ENCODE measurements at places on chromosomes 1 and 21. TPM values are rescaled to one million over a fixed set of nuclear protein-coding genes. Genes with fewer than 3 reads are reported as not detected.
A peak's percentile ranks its signal among the peaks of the same experiment; 100 is the strongest.

GRCh38 chr1:92481971-92482664 is 4.6 kb downstream of the GFI1 start:
- no peak overlapping the region for H3K27ac ChIP-seq
- DNase-seq: no peak
- H3K4me1 ChIP-seq: peaks cover 6% of the 10 kb centered on the region
- peaks cover 58% of the 10 kb centered on the region for H3K27me3 ChIP-seq
- no peaks in the 10 kb centered on the region for H3K36me3 ChIP-seq

GRCh38 chr1:66729523-66729922 is 22.7 kb upstream of the DYNLT5 start:
- H3K27ac ChIP-seq: no peak overlapping the region
- H3K4me3 ChIP-seq: no peak overlapping the region
- no peaks in the 10 kb centered on the region for H3K27me3 ChIP-seq

GRCh38 chr1:56434025-56434424 is 145.3 kb downstream of the PLPP3 start:
- no peak for DNase-seq
- no peaks in the 10 kb centered on the region for H3K36me3 ChIP-seq
- H3K4me1 ChIP-seq: no peaks in the 10 kb centered on the region
- H3K4me3 ChIP-seq: no peak overlapping the region
- no peaks in the 10 kb centered on the region for H3K27me3 ChIP-seq

DNA sequence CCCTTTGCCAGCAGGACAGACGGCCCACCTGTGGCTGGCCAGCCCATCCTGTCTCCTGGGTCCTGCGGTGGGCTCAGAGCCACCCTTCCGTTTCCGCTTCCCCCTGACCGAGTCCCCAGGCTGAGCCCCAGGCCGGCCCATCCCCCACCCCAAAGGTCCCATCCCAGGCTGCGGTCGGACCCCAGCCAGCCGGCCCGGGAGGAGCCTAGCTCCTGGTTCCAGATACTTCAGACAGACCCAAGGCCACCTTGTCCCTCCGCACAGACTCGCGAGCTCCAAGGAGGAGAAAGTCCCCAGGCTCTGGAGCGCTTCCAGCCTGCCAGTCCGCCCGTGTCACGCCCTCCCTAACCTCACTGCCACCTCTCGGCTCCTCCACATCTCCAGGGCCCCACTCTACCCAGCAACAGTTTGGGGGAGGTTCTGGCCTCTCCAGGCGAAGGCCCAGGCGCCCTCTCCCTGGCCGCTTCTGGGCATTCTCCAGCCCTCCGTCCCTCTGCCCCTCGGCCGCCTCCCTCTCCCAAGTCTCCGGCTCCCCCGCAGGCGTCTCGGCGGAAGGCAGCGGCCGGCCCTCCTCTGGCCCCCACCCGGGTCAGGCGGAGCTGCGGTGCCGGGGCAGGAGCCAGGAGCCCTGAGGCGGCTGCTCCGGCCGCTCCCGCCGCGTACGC is 835 bp downstream of the LRRN2 start:
- H3K4me3 ChIP-seq: peak overlapping the region; percentile 41
- no peak for DNase-seq
- H3K36me3 ChIP-seq: no peaks in the 10 kb centered on the region
- H3K27ac ChIP-seq: no peak overlapping the region

DNA sequence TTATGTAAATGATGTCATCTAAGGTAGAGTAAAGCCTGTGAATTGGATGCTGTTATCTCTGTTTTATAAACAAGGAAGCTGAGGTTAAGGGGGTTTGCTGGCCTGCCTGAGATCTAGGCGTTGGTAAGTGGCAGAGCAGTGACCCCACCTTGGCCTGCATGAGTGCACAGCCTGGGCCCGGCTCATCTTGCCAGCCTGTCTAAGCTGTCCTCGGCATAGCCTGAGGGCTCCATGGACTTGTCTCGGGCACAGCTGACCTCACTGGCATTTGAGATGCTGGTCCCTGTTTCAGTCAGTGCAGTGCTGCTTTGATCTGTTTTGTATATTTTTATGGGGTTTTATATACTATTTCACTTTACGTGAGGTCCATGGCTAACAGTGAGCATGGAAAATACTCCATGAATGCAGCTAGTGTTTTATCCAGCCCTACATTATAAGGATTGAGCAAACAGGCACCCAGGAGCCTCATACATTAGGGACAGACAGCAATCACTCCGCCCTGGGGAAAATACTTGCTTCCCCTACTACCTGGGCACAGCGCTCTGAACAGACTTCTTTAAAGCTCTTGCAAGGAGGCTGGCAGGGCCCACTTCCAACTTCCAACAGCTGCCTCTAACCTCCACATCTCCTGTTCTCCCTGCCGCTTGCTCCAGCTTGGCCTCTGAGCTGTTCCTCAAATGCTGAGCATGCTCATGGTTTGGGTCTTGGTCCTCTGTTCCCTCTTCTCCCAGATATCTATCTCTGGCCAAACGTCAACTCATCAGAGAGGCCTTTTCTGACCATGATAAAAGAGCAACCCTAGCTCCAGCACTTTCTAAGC is 150.6 kb upstream of the HMGB4 start:
- H3K4me3 ChIP-seq: no peak overlapping the region
- H3K27ac ChIP-seq: no peak overlapping the region
- no peaks in the 10 kb centered on the region for H3K36me3 ChIP-seq
- no peaks in the 10 kb centered on the region for H3K27me3 ChIP-seq
- H3K4me1 ChIP-seq: no peaks in the 10 kb centered on the region

DNA sequence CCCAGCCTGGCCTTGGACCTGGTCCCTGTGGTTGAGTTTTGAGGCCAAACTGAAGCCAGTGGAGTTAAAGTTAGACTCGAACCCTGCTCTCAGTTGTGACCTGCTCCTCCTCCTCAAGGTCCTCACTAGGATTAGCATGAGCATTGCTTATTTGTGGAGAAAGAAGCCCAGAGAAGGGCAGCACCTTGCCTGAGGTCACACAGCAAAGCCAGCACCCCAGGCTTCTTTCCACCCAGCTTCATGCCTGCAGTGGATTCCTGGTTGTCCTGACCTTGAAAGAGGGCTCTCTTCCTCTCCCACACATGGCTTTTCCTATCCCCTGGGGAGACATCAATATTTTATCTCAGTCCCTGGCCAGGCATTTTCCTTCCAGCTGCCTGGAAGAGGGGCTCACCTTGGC is 2.8 kb downstream of the LDLRAP1 start:
- H3K4me3 ChIP-seq: no peak overlapping the region
- H3K36me3 ChIP-seq: no peaks in the 10 kb centered on the region
- no peak overlapping the region for H3K27ac ChIP-seq
- no peaks in the 10 kb centered on the region for H3K27me3 ChIP-seq

- no peak for DNase-seq
- no peaks in the 10 kb centered on the region for H3K27me3 ChIP-seq
- H3K36me3 ChIP-seq: no peaks in the 10 kb centered on the region
- no peak overlapping the region for H3K4me3 ChIP-seq
Measured at GRCh38 chr21:32578107-32578691, 7.1 kb downstream of the TCP10L start.

- no peak overlapping the region for H3K4me3 ChIP-seq
- DNase-seq: no peak
- H3K27me3 ChIP-seq: no peaks in the 10 kb centered on the region
- no peaks in the 10 kb centered on the region for H3K36me3 ChIP-seq
- H3K4me1 ChIP-seq: no peaks in the 10 kb centered on the region
Measured at GRCh38 chr1:14704846-14705245, 106.4 kb downstream of the KAZN start.

- no peak for DNase-seq
- no peak overlapping the region for H3K27ac ChIP-seq
- H3K4me1 ChIP-seq: no peaks in the 10 kb centered on the region
Measured at GRCh38 chr1:27351541-27352107, 9.8 kb downstream of the SYTL1 start.

Gene SYNC
- 0.49 TPM for total RNA-seq

Gene FPGT
- 12.5 TPM for total RNA-seq

Gene AK5
- total RNA-seq: 0.47 TPM
